Cardiac fibroblast (primary cell): ENCODE measurements at places on chromosomes 13 and 19.

DNA sequence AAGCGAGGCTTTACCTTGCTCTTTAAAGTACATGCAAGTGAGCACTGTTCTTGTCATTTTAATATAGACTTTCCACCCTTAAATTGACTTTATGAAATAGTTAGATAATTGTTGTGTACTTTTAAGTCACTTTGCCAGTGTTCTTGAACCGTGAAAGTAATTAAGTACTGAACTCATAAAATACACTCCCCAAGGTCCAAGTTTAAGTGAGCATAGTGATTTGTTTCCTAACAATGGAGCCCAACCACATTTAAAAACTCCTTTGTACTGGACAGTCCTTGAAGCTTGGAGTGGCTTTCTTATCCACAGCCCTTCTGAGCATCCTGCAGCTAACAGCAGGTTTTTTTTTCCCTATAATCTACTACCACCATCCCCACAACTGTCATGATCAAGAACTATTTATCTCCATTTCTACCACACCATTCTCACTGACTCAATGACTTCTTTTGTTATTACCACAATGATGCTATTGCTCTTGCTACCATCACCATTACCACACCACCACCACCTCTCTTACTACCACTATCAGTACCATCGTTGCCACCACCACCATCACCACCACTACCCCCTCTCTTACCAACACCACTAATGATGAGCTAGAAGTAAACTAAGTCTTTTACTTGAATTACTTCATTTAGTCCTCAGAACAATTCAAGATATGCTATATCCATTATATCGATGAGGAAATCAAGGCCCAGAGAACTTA, 452.6 kb downstream of the DIAPH3 start:
- DNase-seq: no peak

GRCh38 chr13:49806126-49806536, 13.6 kb upstream of the KPNA3 start:
- DNase-seq: no peak

GRCh38 chr19:30584090-30584489, 211.9 kb downstream of the ZNF536 start:
- DNase-seq: no peak

GRCh38 chr19:33198169-33198568, 4.0 kb downstream of the LRP3 start:
- no peak for DNase-seq

DNA sequence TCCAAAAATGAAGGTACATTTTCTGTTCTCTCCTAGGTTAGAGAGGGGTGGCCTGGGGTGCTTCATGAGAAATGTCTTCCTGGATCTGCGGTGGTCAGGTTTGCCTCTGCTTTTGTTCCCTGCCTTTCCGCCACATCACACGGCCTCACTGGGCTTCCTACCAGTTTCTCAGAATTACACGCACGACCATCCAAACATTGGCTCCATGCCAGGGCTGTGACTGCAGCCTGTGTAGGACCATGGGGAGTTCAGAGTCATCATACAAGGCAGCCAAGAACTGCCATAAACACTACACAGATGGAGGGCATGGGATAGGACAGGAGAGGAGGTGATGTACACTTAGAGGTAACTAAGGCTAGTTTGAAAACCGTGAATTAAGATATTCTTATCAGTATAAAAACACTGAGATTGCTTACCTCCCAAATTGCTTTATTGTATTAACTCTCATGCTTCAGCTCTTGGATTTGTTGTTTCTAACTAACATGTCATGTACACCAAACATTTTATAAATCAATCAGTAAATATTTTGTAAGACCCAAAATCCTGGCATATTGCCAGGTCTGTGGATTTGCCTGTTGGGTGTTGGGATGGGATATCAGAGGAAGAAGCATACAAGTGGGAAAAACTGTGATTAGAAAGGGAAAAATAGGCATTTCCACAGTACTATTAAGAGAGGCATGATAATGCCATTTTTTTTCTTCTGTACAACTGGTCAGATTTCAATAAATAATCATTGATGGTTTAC, 45.2 kb downstream of the CDADC1 start:
- DNase-seq: peak; percentile 89

GRCh38 chr13:58254943-58255342, 623.4 kb downstream of the PCDH17 start:
- no peak for DNase-seq

DNA sequence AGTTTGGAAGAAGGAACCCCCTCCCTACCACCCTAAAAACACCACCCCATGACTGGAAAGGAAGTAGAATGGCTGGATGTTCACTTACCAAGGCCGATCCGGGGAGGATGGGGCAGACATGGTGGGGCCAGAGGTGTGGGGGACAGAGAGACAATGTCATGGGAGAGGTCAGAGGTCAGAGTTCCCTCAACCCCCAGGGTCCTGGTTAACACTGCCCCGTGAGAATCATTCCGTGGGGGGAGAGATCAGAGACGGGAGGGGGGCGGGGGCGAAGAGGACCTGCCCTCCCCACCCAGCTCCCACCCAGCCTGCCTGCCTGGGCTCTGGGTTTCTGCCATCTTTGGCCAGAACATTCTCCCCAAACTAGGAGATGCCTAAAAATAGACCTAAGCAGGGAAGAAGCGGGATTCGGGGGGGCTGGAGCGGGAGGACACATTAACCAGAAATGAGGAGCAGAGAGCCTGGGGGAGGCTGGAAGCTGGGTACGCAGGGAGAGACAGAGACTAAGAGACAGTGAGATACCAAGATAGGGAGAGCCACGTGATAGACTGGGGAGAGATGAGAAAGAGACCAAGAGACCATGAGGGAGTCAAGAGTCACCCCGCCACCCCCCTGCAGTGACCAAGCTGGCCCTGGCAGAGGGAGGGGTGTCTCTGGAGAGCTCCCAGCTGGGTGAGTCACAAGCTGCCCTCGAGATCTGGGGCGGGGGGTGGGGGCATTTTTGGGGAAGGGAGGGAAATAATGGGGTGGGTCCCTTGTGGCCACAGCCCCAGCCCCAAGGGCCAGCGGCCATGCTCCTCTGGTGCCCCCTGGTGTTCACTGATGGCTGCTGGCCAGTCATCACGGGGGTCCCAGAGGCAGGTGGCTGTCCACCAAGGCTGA, 6.1 kb upstream of the KANK2 start:
- peak; percentile 95 for DNase-seq

DNA sequence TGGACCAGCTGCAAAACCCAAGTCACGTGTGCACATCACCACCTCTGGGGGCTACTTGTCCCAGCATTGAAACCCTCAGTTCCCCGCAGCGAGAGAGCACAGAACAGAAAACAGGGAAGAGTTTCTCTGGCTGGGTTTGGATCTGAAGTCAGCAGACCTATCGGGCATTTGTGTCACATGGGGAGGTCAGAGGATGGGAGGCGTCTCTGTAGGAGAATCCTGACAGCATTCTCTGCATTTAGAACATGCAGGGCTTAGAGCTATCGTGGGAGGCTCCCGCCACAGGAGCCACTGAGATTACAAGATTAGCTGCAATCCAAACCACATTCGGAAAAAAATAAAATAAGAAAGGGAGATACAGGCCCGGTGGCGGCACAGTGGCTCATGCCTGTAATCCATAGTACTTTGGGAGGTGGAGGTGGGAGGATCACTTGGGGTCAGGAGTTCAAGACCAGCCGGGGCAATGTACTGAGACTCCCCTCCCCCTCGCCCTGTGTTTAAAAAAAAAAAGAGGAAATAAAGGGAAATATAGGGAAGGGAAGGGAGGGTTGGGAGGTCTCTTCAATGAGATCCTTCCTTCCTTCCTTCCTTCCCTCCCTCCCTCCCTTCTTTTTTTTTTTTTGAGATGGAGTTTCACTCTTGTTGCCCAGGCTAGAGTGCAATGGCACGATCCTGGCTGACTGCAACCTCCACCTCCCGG, 2.9 kb upstream of the TLE6 start:
- peak; percentile 81 for DNase-seq

DNA sequence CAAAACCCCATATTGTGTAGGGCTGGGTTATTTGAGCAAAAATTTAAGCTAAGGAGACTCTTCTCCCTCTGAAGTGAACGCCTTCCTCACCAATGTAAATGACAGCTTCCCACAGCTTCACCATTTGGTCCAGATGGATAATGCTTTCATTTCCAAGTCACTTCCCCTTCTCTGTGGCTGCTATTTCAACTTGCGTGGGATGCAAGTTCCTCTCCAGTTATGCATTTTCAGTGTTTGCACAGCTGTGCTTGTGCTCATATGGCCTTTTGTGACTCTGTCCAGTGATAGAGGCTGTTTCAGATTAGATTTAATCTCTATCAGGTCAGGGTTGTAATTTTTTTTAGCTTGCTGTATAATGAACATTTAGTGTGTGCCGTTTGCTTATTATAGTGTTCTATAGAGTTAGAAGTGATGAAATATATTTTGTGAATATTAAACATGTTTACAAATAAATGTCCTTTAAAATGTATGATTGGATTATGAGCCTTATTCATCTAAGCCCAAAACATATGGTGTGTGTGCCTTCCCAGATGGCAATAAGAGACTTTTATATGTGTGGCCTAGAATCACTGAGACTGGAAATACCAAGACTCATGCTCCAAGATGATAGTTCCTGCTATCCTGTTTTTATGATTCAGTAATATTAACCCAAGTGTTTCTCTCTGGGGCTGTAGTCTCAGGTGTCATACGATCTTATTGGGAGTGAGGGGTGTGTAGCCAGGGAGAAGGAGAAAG, 86.6 kb downstream of the TNFRSF19 start:
- DNase-seq: peak; percentile 82
